ENCODE measurements at places on chromosomes 7 and 10. TPM values are rescaled to one million over a fixed set of nuclear protein-coding genes. Genes with fewer than 3 reads are reported as not detected.

The MBL2 gene
- not detected for total RNA-seq

The FEZF1 gene
- total RNA-seq: not detected

The CCL24 gene
- total RNA-seq: not detected

The ST8SIA6 gene
- total RNA-seq: 0.66 TPM

The MGMT gene
- 26.0 TPM for total RNA-seq

The CNTNAP2 gene
- 1.8 TPM for total RNA-seq

The FHIP2A gene
- total RNA-seq: 32.1 TPM

The PTPN20 gene
- total RNA-seq: not detected

The ZNF727 gene
- 3.4 TPM for total RNA-seq

The GHRHR gene
- not detected for total RNA-seq

The FANK1 gene
- 1.5 TPM for total RNA-seq

All from sigmoid colon (tissue), 7 donors.